ENCODE measurements at places on chromosomes 3 and 15. TPM values are rescaled to one million over a fixed set of nuclear protein-coding genes. Genes with fewer than 3 reads are reported as not detected.

The ANKRD34C gene
- 0.29 TPM for total RNA-seq

The FBXO40 gene
- 0.05 TPM for total RNA-seq

The TMEM266 gene
- total RNA-seq = 0.08 TPM

The SCN11A gene
- not detected for total RNA-seq

The EFHB gene
- 1.8 TPM for total RNA-seq

The AMT gene
- 0.58 TPM for total RNA-seq

The TUSC2 gene
- 40.6 TPM for total RNA-seq

- DNase-seq = no peak
These were observed 34.7 kb downstream of the HMCES start for GRCh38 chr3:129313415-129313664.

DNA sequence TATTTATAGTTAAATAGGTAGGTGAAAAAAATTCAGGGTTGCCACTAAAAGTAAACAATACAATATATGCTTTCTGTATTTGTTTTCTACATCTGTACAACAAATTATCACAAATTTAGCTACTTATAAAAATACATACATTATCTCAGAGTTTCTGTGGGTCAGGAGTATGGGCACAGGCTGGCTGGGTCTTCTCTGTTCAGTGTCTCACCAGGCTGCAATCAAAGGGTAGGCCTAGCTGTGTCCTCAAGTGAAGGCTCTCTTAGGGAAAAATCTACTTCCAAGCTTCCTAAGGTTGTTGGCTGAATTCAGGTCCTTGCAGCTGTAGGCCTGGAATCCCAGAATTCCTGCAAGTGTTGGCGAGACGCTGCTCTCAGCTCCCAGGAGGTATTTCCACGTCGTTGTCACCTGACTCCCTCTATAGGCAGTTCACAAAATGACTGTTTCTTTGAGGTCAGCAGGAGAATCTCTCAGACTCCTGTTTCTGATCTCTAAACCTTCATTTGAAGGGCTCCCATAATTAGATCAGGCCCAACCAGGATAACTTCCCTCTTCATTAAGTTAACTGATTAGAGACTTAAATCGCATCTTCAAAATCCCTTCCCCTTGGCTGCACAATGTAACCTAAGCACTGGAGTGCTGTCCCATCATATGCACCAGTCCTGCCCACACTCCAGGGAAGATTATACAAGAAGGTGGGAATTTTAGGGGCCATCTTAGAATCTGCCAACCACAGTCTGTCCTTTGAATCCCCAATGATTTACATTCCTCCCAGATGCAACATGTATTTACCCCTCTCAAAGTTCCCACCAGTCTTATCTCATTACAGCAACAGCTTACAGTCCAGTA lies 296.6 kb downstream of the SUCLG2 start:
- peak; percentile 62 for DNase-seq

DNA sequence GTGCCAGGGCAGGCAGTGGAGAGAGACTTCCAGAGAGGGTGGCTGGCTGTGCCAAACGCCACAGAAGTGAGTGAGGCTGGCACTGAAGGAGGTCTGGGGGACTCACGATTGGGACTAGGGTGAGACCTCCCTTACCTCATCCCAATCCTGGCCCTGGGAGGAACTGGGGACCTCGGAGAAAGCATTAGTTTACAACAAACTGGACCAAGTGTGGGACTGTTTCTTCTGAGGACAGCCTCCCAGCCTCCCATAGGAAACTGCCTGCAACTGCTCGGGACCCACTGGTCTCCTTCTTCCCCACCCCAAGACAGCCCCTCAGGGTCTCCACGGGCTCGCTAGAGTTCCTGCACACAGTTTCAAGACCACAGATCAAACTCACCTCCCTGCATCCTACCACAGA lies 45.4 kb downstream of the ST6GAL1 start:
- DNase-seq = no peak

DNA sequence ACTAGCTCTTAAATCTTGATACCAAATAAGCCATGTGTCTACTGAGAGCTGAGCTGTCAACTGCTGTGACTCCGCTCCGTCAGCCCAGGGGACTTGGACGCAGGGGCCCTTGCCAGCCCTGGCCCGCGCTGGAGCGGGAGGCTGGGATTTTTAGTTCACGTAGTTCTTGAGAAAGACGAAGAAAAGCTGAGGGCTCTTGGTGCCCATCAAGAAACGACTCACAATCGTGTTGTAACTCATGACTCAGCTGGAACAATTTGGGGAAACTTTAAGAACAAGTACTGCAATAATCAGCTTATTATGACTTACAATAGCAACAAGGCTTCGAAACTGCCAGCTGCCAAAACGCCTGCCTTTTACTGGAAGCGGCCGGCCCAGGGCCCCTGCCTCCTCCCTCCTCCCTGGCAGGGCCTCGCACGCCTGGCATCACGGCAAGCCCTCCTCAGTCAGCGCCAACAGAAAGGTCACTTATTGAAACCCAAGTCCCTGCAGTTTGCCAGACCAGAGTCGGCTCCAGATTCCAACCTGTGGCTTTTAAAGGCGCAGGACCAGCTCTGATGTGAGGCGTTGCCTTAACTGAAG lies 60.3 kb downstream of the RGMA start:
- peak; percentile 32 for DNase-seq

DNA sequence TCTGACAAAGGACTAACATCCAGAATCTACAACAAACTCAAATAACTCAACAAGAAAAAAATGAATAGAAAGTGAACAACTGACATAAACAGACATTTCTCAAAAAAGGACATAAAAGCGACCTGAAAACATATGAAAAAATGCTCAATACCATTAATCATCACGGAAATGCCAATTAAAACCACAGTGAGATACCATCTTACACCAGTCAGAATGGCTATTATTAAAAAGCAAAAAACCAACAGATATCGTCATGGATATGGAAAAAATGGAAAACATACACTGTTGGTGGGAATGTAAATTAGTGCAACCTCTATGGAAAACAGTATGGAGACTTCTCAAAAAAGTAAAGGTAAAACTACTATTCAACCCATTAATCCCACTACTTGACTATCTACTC lies 53.3 kb downstream of the ZNF385D start:
- DNase-seq = peak; percentile 60

DNA sequence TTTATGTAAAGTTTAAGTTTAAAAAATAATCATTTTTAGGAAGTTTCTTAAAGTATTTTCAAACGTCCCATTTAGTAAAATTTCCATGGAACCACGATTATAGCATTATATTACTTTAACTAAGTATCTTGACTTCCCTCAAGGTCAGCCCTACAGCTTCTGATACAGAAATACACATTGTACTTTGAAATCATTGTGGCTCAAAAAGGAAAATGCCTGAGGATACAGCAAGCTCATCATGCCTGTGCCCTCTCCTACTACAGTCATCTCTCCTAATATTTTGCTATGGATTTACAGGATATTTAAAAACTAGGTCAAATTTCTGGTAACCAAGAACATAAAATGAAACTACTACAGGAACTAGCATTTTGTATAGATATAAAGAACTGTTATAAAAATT lies 51.8 kb downstream of the GBE1 start:
- DNase-seq = no peak

DNA sequence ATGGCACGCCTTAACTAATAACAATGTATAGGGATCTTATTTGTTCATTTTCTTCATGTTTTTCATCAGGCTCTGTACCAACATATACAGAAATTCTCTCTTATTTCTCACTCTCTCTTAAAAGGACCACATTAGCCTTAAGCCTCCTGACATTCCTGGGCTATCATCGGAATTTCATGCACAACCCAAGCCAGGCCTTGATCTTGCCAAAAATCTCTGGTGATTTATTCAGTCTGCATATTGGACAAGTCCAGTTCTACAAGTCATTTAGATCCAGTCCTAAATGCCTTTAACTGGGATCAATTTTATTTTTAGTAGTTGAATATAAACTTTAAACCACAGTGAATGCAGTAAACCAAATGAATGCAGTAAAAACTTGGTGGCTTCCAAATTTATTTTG lies 385.4 kb downstream of the MECOM start:
- no peak for DNase-seq

DNA sequence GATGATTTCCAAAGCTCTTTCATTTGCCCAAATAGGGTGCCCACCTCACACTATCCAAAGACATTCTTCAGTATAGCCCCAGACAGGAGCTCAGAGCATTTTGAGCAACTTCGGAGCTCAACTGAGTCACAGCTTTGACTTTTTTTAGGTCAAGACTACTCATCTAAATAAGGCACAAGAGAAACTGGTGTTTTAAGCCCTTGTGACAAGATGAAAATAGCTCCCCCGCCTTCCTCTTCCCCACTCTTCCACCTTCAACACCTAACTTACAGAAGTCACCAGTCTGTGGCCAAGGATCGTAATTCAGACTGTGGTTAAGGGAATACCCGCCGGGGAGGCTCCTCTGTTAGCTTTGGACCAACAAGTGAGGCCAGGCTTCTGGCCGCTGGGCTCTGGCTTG lies 60.4 kb upstream of the CA12 start:
- DNase-seq = no peak

DNA sequence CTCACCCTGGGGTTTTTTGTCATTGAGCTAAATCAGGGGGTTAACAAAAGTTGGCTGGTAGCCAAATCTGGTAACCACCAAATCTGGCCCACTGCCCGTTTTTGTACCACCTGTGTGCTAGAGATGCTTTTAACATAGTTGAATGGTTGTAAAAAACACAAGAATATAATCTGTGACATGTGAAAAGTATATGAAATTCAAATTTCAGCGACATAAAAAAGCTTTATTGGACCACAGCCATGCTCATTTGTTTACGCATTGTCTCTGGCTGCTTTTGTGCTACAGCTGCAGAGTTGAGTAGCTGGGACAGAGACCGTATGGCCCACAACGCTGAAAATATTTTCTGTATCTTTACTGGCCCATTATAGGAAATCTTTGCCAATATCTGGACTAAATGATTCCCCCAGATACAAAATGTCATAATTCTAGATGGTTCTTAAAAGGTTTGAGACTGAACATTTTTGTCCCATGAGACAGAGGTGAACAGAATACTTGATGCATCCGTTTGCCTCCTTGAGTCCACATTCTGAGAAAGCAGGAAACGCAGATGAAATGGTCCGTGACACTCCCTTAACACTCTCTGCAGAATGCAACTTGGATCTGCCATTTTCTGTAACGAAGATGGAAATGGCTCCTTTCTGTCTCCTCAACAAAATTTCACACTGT lies 120.9 kb upstream of the PDZRN3 start:
- no peak for DNase-seq

GRCh38 chr3:33159981-33160380 lies 46.2 kb downstream of the CRTAP start:
- DNase-seq = no peak

DNA sequence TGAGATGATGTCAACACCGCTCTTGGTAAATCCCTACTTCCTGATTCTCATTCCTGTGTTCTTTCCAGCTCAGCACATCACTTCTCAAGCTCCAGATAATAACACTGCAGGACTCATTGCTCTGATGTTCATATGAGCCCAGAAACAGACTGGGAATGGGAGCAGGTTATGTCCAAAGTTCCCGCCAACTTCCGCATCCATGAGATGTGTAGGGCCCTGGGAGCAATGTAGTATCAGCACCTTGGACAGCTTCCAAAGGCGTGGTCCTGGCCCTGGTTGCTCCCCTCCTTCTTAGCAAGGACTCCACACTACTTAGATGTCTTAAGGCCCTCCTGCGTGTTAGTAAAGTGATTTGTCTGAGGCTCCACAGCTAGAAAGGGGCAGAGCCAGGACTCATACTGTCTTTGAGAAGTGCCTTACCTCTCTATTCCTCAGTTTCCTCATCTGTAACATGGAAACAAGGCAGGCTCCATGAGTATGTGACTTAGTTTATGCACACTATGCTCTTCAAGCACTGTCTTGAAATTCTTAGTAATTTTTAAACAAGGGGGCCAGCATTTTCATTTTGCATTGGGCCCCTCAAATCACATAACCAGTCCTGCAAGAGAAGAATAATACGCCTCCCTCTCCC lies 27.9 kb upstream of the SLC6A1 start:
- DNase-seq = peak; percentile 18

- DNase-seq = no peak
These were observed 470.4 kb upstream of the ROBO1 start for GRCh38 chr3:80238152-80238551.

- DNase-seq = peak; percentile 92
These were observed 245.7 kb downstream of the FGF12 start for GRCh38 chr3:192481638-192482037.

- no peak for DNase-seq
These were observed 234.9 kb upstream of the SATB1 start for GRCh38 chr3:18660059-18660458.

DNA sequence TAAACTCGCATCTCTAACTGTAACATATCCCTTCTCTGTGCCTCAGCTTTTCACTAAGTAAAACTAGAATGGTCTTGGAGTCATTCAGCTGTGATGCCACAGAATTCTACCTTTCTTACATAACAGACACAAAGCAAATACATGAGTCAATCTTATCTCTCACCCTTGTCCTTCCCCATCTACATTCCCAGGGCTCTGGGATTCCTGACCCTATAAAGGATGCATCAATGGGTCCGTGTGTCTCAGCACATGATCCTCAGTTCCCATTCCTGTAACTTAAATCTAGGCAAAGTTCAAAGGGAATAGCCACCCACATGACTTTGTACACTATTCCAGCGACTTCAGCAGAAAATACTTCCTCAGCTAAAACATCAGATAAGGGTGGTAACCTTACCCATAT lies 11.8 kb upstream of the ARL8B start:
- DNase-seq = no peak

DNA sequence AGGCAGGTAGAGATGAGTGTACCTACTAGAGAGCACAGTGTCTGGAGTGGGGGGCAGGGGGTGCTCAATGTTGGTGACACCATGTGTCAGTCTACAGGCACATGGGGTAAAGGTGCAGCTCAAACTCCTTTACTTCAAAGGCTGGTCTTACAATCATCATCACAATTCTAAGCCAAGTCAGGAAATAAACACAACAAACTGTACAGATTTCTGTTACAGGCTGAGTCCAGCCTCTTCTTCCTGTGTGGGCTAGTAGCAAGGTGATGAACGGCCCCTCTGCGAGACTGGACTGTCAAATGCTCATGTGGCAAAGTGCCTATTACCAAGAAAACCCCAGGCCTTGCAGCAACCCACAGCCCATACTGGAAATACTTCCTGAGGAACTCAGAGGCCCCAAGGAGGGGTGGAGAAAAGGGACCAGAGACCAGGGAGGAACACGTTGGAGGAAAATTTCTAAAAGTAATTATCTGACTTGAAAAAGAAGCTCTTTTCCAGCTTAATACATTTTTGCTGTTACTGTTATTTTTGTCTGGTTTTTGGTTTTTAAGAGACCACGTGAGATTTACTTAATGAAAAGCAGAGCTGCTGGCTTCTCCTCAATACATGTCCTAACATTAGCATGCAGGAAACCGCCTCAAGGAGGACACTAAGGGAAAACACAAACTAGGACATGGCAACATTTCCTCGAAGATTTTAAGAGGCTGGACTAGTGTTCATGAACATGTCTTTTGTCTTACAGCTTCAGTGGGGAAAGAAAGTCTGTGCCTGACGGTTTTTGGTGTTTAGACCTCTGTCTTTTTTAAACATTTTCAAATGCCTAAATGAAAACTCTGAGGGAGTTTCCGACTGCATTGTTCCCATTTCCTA lies 29.5 kb downstream of the TBC1D2B start:
- peak; percentile 27 for DNase-seq
